Naive thymus-derived CD8-positive, alpha-beta T cell (primary cell): ENCODE measurements at places on chromosomes 4 and X. TPM values are rescaled to one million over a fixed set of nuclear protein-coding genes. Genes with fewer than 3 reads are reported as not detected.

The CC2D2A gene
- not detected for polyA plus RNA-seq

The AFF2 gene
- polyA plus RNA-seq, result 0.24 TPM

- no peaks in the 10 kb centered on the region for H3K4me1 ChIP-seq
- H3K27ac ChIP-seq, result no peak overlapping the region
- H3K27me3 ChIP-seq, result no peaks in the 10 kb centered on the region
- no peaks in the 10 kb centered on the region for H3K36me3 ChIP-seq
- DNase-seq, result no peak
These were observed 54.0 kb downstream of the TBC1D9 start for GRCh38 chr4:140702096-140702757.

The USP26 gene
- polyA plus RNA-seq, result not detected

DNA sequence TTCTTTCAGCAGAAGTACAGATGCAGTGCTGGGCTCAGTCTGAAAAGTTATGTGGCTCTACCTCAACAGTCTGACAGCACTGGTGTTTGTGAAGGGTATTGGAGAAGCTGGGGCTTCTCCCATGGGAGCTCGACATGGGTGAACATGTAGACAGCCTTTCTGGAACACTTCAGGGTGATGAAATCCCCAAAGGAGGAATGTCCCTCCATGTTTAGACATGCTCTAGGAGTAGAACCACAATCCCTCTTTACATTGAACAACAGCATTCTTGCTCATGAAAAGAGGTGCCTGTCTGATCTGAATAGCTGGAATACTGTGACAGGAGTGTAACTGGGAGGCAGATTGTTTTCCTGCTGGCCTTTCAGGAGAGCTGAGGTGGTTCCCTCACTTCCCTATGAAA, 53.8 kb upstream of the NAP1L2 start:
- peaks cover 4% of the 10 kb centered on the region for H3K27me3 ChIP-seq
- no peaks in the 10 kb centered on the region for H3K36me3 ChIP-seq
- H3K4me1 ChIP-seq, result no peaks in the 10 kb centered on the region
- no peak overlapping the region for H3K27ac ChIP-seq
- no peak for DNase-seq

The TNIP3 gene
- 8.0 TPM for polyA plus RNA-seq

GRCh38 chr4:24930151-24930550, 17.3 kb upstream of the CCDC149 start:
- H3K4me1 ChIP-seq, result no peaks in the 10 kb centered on the region
- no peak for DNase-seq
- no peak overlapping the region for H3K4me3 ChIP-seq
- H3K27me3 ChIP-seq, result peaks cover 11% of the 10 kb centered on the region
- H3K27ac ChIP-seq, result no peak overlapping the region
- H3K36me3 ChIP-seq, result peaks cover 15% of the 10 kb centered on the region

DNA sequence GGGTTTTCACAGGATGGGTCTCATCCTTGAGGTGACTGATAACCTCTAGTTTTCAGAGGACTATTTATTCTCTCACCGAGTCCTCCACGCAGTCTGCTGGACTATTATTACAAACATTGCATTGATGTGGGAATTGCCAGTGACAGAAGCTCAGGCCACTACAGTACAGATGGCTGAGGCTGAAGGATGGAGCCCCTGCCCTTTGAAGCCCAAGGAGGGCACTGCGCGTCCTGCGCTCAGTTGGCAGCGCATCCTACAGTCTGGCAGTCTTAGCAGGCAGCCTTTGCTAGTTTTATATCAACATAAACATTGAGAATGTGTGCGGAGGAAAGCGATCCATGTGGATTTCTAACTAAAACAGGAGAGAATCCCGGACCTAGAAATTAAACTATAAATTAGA, 1.5 kb upstream of the RELL1 start:
- H3K4me1 ChIP-seq, result peaks cover 34% of the 10 kb centered on the region
- no peaks in the 10 kb centered on the region for H3K27me3 ChIP-seq
- H3K36me3 ChIP-seq, result peaks cover 3% of the 10 kb centered on the region
- H3K27ac ChIP-seq, result no peak overlapping the region
- H3K4me3 ChIP-seq, result peak overlapping the region; percentile 93
- no peak for DNase-seq

- H3K36me3 ChIP-seq, result no peaks in the 10 kb centered on the region
- H3K4me3 ChIP-seq, result peak overlapping the region; percentile 96
- peaks cover 69% of the 10 kb centered on the region for H3K4me1 ChIP-seq
- H3K27me3 ChIP-seq, result no peaks in the 10 kb centered on the region
- no peak for DNase-seq
These were observed 557 bp upstream of the USP38 start for GRCh38 chr4:143184217-143184502.

DNA sequence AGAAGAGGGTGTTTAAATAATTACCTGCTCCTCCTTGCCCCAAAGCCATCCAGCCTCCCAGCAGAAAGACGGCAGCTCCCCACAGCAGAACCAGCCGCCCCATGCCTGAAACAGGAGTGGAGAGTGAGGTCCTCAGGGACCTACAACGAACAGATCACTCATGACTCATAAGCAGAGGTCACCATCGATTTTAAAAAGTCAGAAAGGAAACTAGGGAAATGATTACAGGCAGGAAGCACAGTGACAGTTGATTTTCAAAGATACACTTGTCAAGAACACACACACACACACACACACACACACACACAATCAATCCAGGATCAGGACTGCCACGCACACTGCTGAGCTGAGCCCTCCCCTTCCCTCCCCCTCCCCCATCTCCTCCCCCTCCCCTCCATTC, at the start of gene CRLF2:
Gene CRLF2, minus strand, starts transcription at position 118 of the 400 bp plus-strand sequence. Its CDS starts 15 bp downstream, at position 103.
- H3K4me3 ChIP-seq, result peak within 1 kb of the TSS; percentile 67
- peaks cover 24% of the 10 kb centered on the region for H3K4me1 ChIP-seq
- H3K27me3 ChIP-seq, result peaks cover 14% of the 10 kb centered on the region
- no peak for DNase-seq

The SUPT20HL2 gene
- polyA plus RNA-seq, result not detected
